ENCODE measurements at places on chromosomes 1 and 21.
A peak's percentile ranks its signal among the peaks of the same experiment; 100 is the strongest.

GRCh38 chr1:103337779-103338178 lies 187.7 kb upstream of the RNPC3 start:
- DNase-seq: no peak

GRCh38 chr1:14677292-14677971 lies 78.9 kb downstream of the KAZN start:
- no peak for DNase-seq

- no peak for DNase-seq
Measured at GRCh38 chr1:206835186-206835585, 30.2 kb upstream of the IL20 start.

- DNase-seq: no peak
Measured at GRCh38 chr1:41428738-41429640, 55.5 kb downstream of the EDN2 start.

DNA sequence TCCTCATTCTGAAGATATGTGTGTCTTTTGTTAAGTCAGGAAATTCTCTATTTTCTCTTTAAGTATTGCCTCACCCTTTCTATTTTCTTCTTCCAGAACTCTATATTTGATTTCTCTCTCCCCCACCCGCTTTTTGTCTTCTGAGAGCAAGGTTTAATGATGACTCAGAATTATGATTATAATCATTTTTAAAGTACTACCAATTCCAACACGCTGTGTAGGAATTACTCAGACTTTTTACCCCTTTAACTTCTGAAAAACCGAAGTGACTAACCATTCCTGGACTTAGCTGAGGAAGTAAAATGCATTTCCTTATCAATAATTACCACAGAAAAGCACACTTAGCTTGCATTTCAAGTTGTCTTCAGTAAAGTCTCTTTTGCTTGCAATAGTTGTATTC lies 20.8 kb upstream of the SCYL3 start:
- DNase-seq: peak; percentile 13

- no peak for DNase-seq
Measured at GRCh38 chr1:151158326-151158725, 1.9 kb downstream of the TNFAIP8L2 start.

GRCh38 chr1:16920951-16921350 lies 780 bp upstream of the CROCC start:
- no peak for DNase-seq

- DNase-seq: no peak
Measured at GRCh38 chr1:159443066-159443750, 3.7 kb downstream of the OR10J1 start.

DNA sequence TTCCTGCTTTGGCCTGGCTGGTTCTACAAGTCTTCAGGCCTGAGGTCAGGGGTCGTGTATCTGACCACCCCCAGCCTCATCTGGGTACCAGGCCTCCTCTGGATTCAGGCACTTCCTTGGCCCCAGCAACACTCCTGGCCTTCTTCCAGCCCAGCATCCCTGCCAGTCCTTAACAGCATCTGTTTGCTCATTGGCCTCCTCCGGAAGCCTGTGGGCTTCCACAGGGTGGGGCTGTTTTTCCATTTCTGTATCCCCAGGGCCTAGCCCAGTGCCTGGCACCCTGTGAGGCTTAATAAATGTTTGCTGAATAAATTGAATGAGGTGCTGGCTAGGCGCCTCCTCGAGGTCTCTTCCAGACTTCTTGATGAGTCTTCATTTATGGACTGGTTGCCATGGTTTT lies 21.5 kb upstream of the GPR37L1 start:
- DNase-seq: no peak

- peak; percentile 51 for DNase-seq
Measured at GRCh38 chr1:236039740-236040685, 24.9 kb downstream of the NID1 start.

DNA sequence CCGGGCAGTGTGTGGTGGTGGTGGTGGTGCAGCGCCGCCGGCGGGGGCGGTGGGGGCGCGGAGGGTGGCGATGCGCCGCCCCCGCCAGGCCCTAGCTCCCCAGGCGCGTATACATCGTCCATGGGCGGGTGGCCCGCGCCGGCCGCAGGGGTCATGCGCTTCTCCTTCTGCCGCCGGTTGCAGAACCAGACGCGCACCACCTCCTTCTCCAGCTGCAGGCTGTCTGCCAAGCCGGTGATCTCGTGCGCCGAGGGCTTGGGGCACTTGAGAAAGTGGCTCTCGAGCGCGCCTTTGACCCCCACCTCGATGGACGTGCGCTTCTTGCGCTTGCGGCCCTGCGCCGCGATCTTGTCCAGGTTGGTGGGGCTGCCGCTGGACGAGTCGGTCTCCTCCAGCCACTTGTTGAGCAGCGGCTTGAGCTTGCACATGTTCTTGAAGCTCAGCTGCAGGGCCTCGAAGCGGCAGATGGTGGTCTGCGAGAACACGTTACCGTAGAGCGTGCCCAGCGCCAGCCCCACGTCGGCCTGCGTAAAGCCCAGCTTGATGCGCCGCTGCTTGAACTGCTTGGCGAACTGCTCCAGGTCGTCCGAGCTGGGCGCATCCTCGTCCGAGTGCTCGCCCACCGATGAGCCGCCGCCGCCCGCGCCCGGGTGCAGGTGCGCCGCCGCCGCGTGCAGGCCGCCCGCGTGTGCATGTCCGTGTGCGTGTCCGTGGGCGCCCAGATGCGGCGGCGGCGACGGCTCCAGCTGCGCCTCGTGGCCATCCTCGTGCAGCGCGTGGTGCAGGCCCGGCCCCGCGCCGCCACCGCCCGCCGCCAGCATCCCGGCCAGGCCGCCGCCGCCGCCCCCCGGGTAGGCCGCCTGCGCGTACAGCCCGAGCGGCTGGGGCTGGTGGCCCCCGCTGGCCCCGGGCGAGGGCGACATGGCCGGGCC lies 926 bp downstream of the POU3F1 start:
- DNase-seq: peak; percentile 35
